ENCODE measurements at places on chromosomes 3 and 15.
A peak's percentile ranks its signal among the peaks of the same experiment; 100 is the strongest.

- DNase-seq: no peak
Measured at GRCh38 chr3:100844063-100844936, 135.0 kb downstream of the TFG start.

DNA sequence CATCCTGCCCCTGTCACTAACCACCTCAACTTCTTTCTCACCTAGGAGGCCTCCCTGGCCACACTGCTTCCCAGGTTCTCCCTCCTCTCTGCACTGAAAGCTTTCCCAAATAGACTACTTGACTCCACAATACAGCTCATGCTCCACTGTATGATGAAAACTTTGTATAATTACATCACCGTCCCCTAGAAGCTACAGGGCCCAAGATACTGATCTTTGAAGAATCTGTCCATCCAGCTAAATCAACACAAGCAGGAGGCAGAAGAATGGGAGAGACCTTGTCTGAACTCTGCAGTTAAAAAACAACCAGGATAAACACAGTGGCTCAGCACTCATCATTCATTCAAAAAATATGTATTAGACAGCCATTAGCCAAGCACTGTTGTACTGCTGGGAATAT lies 26.4 kb upstream of the RPS17 start:
- no peak for DNase-seq

GRCh38 chr3:50444213-50444612 lies 59.2 kb downstream of the CACNA2D2 start:
- DNase-seq: no peak

- no peak for DNase-seq
Measured at GRCh38 chr3:150114873-150115540, 144.3 kb upstream of the PFN2 start.

- no peak for DNase-seq
Measured at GRCh38 chr3:185120126-185120525, 32.7 kb downstream of the C3orf70 start.

DNA sequence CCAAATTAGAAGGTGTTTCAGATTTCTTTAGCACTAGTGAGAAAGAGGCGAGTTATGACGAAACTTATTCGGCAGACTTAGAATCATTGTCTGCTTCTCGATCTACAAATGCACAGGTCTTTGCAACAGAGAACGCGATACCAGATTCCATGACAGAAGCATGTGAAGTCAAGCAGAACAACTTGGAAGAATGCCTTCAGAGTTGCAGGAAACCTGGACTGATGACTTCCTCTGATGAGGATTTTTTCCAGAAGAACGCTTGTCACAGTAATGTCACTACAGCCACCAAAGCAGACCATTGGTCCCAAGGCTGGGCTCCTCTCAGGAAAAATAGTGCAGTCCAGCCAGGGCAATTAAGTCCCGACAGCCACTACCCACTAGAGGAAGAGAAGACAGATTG lies 50.6 kb downstream of the CDAN1 start:
- DNase-seq: no peak

- no peak for DNase-seq
Measured at GRCh38 chr15:57160823-57161560, 215.3 kb upstream of the CGNL1 start.

DNA sequence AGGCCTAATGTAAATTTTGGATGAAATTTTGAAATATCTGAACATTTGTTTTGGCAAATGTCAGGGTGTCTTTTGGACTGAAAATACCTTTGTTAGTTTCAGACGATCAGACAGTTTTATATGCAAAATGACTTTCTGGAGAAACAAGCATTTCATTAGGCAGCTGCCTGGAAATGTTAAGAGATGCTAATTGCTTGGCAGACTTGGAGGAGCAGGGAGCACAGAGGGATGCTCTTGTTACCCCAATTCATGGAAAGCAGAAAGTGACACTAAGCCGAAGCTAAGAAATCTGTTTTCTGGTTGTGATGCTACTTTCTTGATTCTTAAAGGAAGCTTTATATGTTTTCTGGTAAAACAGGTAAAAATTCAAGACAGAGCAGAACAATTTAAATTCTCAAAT lies 204.3 kb upstream of the GBE1 start:
- DNase-seq: no peak

- DNase-seq: no peak
Measured at GRCh38 chr3:151995091-151995490, 121.6 kb downstream of the SUCNR1 start.

DNA sequence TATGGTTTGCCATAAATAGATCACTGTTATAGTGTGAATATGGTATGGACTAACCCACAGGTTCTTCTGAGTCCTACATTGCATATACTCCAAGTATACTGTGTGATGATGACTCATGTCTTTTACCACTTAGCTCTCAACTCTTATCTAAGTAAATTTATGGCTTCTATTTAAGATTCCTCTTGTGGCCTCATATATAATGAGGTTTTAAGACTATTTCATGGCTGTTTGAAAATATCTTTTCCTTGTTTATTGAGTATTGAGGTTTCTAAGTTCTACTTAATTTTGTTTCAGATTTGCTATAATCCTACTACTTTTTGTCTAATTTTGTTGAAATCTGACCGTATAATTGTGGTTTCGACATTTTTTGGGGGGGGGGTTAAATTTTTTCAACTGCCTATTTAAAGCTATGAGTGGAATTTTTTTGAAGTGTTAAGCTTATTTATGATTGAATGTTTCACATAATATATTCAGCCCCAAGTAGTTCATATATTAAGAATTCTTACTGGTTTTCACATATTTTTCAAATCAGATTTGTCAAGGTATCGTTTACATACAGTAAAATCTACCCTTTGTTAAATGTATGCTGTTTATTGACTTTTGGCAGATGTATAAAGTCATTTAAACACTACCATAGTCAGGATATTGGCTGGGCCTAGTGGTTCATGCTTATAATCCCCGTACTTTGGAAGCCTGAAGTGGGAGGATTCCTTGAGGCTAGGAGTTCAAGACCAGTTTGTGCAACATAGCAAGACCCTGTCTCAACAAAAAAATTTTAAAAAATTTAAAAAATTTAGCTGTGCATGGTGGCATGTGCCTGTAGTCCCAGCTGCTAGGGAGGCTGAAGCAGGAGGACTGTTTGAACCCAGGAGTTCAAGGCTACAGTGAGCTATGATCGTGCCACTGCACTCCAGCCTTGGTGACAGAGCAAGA lies 11.7 kb downstream of the SLC25A36 start:
- DNase-seq: no peak

- DNase-seq: no peak
Measured at GRCh38 chr15:49946681-49947080, 172.4 kb downstream of the ATP8B4 start.

DNA sequence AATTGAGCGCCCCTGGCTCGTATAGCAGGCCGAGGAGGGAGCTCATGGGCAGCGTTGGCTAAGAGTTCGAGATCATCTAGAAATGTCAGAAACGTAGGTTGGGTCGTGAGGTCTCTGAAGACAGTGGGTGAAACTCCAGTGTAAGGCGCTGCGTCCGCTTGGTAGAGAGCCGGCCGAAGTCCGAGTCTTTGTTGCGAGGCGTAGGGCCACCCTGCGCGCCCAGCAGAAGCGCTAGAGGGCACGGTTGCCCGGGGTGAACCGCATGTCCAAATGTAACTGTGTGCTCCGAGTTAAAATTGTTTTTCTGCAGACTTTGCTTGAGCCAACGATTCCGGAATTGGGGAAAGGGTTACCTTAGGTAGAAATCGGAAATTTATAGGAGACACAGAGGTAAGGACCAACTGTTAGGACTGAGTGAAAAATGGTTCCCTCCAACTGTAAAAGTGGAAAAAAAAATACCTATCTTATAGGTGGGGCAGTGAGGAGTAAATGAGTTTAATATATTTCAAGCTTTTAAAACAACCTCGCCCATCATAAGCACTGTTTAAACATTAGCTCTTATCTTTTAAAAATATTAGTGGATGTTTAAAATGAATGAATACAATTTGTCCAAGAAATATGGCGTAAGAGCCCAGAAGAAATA lies 993 bp upstream of the SIAH2 start:
- DNase-seq: peak; percentile 54

DNA sequence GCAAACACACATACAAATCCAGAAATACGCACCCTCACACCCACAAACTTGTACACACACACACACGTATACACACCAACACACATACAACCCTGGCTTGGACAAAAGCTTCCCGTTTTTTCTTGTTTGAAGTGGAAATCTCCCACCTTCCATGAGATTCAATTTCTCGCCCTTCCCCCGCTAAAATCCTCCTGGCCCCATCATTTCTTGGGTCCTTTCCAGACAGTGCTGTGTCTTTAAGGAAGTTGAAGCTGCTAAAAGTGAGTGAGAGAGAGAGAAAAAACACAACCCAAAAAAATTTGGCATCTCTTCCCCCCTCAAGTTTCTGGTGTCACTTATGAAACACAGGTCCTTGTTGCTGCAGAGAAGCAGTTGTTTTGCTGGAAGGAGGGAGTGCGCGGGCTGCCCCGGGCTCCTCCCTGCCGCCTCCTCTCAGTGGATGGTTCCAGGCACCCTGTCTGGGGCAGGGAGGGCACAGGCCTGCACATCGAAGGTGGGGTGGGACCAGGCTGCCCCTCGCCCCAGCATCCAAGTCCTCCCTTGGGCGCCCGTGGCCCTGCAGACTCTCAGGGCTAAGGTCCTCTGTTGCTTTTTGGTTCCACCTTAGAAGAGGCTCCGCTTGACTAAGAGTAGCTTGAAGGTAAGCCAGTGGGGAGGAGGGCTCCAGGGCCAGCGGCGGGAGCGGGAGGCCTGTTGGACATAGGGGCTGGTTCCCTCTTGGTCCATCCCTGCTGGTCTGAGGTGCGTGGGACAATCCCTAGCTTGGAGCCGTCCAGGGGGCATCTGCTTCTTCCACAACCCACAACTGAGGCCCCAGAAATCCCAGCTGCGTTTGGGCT lies at the start of gene ISLR:
Gene ISLR, plus strand, starts transcription at position 331 of the 839 bp plus-strand sequence. CDS start 1,149 bp downstream, outside the sequence.
- DNase-seq: no peak

- DNase-seq: no peak
Measured at GRCh38 chr15:83200162-83200561, 7.5 kb downstream of the HDGFL3 start.
